Stimulated activated CD8-positive, alpha-beta memory T cell treated with anti-CD3 and anti-CD28 coated beads, Interleukin-15, amount 100 ng/mL, for 24 hours (primary cell): ENCODE measurements at places on chromosomes 2 and 18.

GRCh38 chr2:70084973-70085710, 2.1 kb upstream of the PCBP1 start:
- DNase-seq, result no peak

DNA sequence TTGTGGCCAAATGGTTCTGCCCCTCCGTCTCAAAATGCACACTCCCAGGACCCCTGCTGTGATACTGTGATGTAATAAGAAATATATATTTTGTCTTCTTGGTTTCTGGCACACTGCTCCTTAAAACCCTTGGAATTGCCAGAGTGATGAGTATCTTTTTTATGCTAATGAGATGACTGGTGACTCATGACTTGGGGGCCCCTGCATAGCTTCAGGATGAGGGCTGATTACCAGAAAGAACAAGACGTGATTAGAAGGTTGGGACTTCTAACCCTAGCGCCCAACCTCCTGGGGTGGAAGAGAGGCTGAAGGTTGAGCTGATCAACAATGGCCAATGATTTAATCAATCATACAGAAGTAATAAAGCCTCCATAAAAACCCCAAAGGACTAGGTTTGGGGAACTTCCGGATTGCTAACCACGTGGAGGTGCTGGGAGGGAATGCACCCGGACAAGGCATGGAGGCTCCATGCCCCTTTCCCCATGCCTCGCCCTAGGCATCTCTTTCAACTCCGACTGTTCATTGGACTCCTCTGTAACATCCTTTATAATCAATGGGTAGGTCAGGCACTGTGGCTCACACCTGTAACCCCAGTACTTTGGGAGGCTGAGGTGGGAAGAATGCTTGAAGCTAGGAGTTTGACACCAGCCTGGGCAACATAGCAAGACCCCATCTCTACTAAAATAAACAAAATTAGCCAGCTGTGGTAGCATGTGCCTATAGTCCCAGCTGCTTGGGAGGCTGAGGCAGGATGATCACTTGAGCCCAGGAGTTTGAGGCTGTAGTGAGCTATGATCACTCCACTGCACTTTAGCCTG, 89.1 kb downstream of the HS1BP3 start:
- no peak for DNase-seq

GRCh38 chr2:30362468-30363081, 84.5 kb upstream of the LCLAT1 start:
- DNase-seq, result no peak

- no peak for DNase-seq
Measured at GRCh38 chr18:9325716-9326115, 8.9 kb upstream of the TWSG1 start.

GRCh38 chr2:203711399-203711798, 5.0 kb downstream of the CD28 start:
- DNase-seq, result no peak

DNA sequence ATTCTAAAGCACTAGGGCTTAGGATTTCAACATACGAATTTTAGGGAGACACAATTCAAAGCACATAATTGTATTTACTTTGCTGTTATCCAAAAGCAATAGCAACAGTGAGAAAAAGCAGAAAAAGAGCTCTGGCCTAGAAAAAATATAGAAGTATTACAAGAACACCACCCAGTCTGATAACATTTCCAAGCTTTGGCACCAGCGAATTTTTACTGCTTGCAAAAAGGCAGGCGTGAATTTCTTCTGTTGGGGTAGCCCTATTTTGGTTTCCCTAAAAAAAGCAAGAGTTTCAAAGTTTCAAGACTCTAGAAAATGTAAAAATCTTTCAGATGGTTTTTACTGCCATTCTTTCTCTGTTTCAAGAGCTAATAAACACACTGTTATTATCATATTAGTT, 292.7 kb downstream of the DPP10 start:
- DNase-seq, result no peak

DNA sequence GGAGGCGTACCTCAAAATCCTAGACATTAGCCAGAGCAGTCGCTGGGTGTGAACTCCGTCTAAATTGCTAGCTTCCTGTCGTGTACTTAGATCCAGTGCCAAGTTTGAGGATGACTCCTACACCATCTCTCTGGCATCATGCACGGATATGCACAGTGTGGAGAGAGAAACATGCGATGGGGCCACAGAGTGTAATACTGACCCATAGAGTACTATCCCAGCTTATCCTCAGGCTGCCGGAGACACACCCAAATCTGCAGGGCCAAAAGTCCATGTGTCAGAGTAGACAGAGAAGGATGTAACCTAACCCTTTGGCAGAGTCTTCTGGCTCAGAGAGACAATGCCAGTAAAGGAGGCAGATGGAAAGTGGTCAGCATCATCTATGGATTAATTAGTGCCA, 84.2 kb downstream of the ARL4C start:
- no peak for DNase-seq

DNA sequence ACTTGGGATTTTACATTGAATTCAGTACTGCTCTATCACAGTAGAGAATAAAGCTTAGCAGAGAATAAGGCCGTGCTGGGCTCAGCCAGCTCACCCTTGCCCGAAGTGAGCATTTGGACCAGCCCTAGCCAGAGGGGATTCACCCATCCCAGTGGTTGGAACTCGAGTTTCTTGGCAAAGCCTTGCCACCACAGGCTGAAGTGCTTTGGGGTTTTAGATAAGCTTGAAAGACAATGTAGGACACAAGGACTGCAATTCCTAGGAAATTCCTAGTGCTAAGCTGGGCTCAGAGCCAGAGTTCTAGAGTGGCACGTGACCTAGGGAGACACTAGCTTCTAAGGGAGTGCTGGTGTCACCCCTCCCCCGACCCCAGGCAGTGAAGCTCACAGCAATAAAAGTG, 28.0 kb downstream of the SERPINB11 start:
- no peak for DNase-seq

GRCh38 chr2:72793798-72794440, 31.9 kb downstream of the EXOC6B start:
- DNase-seq, result no peak

DNA sequence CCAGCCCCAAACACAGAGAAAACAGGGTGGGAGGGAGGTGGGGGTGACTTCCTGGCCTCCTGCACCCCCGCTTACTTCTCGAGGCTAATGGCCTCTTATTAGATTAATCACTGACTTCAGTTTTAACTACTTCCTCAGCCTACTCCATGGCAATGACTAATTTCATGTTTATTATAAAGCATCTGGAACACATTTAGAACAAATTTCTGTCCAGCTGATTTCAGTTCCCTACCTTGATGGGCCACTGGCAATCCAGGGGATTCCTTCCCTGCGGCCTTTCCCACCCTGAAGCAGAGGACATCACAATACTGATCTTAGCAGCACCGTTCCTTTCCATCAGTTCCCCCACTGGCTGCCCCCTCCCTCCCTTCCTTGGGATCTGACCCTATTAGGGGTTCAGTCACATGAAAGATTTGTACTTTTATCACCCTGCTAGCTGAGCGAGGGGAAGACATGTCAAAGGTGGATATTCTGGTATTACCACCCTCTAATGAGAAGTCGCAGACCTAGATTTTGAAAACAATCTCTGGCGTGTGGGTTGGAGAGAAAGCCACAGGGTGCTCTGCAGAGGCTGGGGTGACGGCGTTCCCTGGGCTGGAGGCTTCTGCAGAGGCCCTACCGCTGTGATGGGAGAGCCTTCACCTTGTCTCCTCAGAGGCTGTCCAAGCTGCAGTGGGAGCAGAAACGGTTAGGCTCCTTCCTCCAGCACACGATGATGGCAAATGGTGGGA, 67.6 kb downstream of the KIAA2012 start:
- no peak for DNase-seq

- no peak for DNase-seq
Measured at GRCh38 chr2:228197504-228197903, 16.0 kb upstream of the SPHKAP start.

DNA sequence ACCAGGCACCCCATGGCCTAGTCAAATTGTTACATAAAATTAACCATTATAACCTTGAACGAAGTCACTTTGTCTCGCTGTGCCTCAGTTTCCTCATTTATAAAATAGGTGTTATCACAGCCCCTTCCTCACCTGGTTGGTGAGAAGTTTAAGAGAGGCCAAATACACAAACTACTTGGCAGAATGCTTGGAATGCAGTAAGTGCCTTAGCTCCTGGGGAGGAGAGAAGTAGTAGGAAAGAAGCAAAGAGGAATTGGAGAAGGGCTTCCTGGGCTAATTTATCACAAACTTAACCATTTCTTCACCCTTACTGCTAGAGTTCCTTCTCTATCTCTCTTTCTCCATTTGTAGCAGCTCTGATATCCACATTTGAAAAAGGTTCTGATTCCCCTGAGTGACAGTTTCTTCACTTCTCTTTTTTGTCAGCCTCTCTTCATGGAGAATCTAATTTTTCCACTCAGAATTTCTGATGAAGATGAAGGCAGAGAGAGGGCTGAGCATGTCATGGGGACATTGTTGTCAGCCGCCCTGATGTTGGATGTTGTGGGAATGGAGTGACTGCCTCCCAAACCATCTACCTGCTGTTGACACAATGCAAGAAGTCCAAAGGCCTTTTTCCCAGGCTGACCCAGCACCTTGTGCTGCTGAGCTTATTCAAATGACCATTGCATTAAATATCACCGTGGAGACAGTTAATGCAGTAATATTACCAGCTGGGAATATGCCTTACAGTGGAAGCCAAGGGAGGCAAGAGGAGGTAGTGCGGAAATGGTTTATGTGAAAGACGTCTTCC, 60.4 kb downstream of the BOD1L2 start:
- no peak for DNase-seq

- no peak for DNase-seq
Measured at GRCh38 chr2:54949431-54949830, 100.8 kb downstream of the RTN4 start.

- DNase-seq, result no peak
Measured at GRCh38 chr2:142290931-142291330, 160.1 kb upstream of the LRP1B start.

- no peak for DNase-seq
Measured at GRCh38 chr2:181554061-181554830, 97.1 kb downstream of the ITGA4 start.

DNA sequence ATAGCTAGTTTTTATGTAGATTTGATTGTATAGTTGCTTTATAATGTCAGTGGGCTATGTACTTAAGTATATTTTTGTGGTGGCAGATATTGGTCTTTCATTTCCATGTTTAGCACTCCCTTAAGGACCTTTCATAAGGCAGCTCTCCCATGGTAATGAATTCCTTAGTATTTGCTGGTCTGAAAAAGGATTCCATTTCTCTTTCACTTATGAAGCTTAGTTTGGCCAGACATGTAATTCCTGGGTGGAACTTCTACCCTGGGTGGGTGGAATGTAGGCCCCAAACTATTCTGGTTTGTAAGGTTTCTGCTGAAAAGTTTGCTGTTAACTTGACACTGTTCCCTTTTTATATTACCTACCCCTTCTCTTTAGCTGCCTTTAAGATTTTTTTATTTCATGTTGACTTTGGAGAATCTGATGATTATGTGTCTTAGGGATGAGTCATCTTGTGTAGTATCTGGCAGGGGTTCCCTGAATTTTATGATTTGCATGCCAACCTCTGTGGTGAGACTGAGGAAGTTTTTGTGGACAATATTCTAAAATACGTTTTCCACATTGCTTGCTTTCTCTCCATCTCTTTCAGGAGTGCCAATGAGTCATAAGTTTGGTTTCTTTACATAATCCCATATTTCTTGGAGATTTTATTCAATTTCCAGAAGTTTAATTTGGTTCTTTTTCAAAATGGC, 65.4 kb upstream of the VRK2 start:
- DNase-seq, result no peak

GRCh38 chr2:131535526-131535925, 7.8 kb downstream of the CCDC74A start:
- DNase-seq, result no peak

- no peak for DNase-seq
Measured at GRCh38 chr18:22005191-22005841, 164.1 kb upstream of the GATA6 start.

DNA sequence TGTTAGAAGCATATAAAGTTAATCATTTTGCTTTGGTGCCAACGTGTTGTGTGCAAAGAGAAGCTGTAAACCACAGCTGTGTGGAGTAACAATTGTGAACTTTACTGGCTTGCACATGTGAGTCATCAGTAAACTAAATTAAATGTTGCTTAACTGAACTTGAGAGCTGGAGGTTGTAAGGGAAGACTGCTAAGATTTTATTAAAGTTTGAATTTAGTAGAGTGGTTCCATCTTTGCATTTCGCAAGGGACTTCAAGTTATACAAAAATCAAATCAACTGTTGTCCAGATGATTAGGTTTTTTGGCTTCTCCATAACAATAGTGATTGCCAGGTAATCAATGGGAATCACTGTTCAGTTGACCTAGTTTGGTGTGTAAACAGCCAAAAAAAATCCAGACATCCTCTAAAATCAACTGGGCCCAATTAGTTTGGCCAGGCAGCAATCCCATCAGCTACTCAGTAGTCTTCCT, 247.4 kb downstream of the MYO3B start:
- DNase-seq, result no peak

DNA sequence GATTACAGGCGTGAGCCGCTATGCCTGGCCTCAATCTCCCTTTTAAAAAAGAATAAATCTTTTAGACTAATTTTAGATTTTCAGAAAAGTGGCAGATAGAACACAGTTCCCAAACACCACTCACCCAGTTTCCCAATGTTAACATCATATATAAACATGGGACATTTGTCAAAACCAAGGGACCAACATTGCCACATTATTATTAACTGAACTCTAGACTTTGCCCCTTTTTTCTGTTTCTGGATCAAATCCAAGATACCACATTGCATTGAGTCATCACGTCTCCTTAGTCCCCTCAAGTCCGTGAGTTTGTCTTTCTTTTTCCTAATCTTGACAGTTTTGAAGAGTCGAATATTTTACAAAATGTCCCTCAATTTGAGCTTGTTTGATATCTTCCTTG, 2.4 kb downstream of the C2orf42 start:
- DNase-seq, result no peak

DNA sequence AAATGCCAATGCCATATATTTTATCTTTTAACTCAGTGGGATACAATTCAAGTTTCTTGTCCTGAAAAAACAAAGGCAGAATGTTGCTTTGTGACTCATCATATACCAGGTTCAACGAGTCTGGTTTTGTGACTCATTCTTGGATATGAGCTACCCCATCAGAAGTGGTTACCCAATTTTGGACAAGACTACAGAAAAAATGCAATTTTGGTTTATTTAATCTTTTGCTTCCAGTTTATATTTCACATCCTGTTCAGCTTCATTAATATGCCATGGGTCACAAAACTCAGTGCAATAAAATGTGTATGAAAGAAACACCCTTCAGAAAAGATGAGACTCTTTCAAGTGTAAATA, 25.0 kb downstream of the FN1 start:
- no peak for DNase-seq

GRCh38 chr2:24505534-24506275, 14.7 kb downstream of the NCOA1 start:
- DNase-seq, result no peak

- DNase-seq, result no peak
Measured at GRCh38 chr2:129673234-129673633, 306.2 kb upstream of the RAB6C start.
